ENCODE measurements at places on chromosomes 7 and 10.

- DNase-seq: no peak
Observed at GRCh38 chr7:24705461-24705954, 51.8 kb downstream of the GSDME start.

- DNase-seq: no peak
Observed at GRCh38 chr7:5767066-5767465, 14.4 kb downstream of the RNF216 start.

- no peak for DNase-seq
Observed at GRCh38 chr7:29797112-29797944, 9.0 kb upstream of the WIPF3 start.

GRCh38 chr10:12214093-12214492, 18.1 kb downstream of the CDC123 start:
- DNase-seq: no peak
